ENCODE measurements at places on chromosomes 3 and 15.

DNA sequence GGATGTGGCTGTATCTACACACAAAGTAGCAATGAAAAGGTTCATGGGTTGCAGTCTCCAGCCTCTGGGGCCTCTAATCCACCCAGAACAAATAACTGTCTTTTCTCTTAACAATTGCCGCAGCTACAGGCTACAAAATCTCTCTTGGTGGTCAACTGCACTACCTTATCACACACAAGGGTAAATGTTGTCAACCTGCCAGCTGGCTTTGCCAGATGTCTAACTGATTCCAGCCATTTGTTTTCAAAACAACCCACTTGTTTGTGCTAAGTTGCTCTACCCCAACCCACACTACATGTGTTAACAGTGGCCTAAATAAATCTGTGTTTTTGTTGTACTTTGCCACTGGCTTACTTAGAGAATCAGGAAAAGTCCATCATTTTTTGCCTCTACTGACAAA lies 447.3 kb downstream of the TAFA4 start:
- DNase-seq: no peak

- no peak for DNase-seq
Measured at GRCh38 chr15:71336671-71337070, 221.4 kb downstream of the THSD4 start.

DNA sequence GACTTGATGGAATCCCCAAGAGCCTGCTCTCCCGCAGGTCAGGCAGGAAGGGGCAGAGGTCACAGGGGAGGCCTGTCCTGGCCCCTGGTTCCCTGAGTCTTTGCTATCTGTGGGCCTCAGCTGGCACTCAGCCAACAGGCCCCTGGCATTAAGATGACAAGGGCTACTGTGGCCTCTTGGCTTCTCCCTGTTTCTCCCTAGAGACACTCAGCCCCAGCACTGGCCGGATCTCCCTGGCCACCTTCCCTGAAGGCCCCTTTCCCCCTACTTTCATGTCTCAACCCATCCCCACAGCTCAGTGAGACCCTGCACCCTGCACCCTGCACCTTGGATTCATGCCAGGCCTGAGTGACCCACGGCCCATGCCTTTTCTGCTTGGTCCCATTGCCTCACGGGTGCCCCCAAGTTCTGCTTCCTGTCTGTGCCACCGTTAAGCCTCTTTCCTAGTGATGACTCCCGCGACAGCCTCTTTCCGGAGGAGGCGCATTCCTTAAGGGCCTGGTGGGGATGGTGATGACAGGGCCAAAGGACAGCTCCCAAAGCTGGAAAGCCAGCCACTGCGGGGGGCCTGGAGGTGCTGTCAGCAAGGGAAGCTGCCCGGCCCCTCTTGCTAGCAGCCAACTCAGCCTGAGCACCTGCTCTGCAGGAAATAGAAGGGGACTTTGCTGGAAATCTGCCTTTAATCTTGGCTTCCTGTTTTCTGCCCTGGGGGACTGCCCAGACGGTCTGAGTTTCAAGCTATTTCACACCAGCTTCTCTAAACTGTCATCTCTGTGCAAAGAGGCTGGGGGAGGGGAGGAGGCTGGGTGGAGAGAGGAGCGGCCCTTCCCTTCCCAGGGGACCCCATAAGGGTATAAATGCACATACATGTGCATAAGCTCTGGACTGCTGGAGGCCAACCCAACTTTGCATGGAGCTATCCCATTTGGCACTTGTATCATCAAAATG lies 4.8 kb upstream of the CSK start:
- peak; percentile 77 for DNase-seq

GRCh38 chr3:153595186-153595815 lies 433.3 kb downstream of the RAP2B start:
- DNase-seq: peak; percentile 21

DNA sequence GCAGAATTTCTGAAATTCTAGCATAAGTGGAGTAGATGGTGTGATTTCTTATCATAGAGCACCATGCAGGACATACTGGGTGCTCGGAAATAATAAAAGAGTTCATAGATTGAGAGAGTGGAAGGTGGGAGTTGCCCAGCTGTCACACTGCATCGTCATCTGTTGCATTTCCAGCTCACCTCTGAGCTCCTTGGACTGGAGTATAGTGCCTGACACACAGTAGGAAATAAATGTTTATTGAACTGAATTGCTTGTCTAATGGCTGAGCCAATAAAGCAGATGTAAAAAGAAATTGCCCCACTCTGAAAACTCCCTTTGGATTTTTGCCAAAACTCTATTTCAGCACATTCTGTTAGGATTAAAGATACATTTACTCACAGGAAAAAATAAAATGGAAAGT lies 108.9 kb upstream of the UBE2E1 start:
- no peak for DNase-seq

DNA sequence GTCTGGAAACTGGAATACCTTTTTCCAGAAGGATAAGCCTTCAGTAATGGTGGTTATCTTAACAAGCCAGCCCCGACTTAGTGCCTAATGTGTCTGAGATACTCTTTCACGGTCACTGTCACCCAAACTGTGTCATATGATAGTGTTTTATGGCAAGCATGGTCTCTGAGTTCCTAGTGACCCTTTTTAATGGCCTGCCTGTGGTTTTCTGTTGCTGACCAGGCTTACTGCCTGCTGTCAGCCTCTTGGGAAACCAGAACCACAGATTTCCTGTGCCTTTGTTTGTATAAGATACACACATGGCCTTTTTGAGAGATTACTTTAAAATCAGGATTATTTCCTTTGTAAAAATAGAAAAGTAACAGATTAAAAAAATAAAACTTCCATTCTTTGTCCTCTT lies 22.4 kb downstream of the HPS3 start:
- DNase-seq: no peak

DNA sequence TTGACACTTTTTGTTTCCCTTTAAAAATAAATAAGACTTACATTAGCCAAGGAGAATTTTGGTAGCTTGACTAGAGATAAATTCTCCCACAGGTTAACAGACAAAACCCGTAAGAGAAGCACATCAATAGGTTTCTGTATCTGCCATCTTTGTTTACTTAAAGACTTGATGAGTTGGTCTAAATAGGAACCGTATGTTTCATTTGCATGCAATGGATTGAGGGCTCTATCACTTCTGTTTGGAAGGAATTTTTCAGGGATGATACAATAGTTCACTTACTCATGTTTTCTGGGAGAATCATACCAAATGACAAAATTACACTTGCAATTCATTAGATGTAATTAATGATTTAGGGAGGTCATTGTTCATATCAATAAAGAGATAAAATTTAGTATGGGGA lies 631.5 kb upstream of the NR2F2 start:
- no peak for DNase-seq

DNA sequence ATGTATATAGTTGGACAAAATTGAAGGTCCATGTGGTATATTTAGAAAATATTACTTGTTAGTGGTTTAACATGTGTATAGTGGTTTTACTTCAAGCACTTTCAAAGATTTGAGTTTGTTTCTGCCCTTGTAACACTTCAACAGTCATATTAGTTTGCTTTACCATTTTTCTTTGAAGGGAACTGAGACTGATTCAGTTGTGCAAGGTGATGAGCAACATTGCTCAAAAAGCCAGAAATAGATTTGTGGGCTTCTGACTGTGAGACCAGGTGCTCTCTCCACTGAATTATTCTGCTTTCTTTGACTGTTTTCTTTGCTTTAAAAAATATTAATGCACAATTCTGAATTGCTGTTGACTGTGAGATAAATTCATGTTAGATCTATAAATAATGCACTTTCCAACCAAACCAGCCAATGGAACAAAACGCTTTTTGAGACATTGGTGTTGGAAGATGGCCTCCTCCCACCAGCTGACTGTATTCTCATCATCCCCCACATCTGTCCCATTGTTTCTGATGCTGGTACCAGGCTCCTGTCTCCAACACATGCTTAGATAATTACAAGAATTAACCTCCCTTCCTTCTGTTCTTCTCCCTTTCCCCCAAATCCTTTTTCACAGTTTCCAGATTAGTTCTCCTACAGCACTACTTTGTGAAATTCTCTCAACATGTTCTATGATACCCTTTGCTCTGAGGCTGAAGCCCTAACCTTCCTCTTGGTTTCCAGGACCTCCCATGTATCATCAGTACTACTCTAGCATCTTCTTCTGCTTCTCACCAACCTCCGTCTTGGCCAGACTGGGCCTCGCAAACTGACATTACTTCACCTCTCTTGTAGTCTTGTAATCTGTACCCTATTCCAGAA lies 27.9 kb downstream of the PLCL2 start:
- no peak for DNase-seq

GRCh38 chr15:78213956-78214355 lies 20.4 kb downstream of the ACSBG1 start:
- DNase-seq: no peak

DNA sequence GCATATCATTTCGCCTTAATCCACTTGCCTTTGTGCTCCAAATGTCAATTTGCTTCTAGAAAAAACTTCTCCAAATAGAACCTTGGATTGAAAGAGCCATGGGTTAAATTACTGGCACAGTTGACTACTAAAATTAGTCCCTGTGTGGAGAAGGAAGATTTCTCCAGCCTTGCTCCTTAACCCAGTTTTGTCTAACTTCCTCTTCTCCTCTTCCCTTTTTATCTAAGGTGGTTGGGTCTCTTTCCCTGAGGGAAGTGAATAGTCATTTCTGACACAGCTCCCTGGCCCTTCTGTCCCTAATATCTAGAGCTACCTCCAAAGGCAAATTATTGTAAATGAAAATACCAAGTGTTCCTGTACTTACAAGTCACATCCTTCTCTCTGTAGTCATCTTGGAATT lies 527.9 kb upstream of the TBL1XR1 start:
- no peak for DNase-seq

DNA sequence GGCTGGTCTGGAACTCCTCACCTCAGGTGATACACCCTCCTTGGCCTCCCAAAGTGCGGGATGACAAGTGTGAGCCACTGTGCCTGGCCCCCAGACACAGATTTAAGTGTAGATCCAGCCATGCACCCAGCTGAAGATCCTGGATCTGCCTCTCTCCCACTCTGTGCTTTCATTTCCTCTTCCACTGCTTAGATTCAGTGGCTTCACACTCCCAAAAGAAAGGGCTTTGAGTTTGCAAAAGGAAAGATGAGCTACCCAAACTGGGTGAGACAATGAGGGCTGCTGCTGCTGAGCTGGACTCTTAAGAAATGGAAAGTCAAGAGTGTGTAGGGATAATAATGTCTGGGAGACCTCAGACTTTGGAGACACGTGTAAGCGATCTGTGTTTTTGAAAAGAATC lies 45.5 kb downstream of the ISG20 start:
- DNase-seq: no peak

GRCh38 chr15:40554161-40554525 lies 10.7 kb downstream of the CCDC32 start:
- no peak for DNase-seq

- DNase-seq: no peak
Measured at GRCh38 chr3:170634663-170635384, 48.9 kb upstream of the SLC7A14 start.

- no peak for DNase-seq
Measured at GRCh38 chr3:44343421-44343820, 4.9 kb downstream of the TCAIM start.

GRCh38 chr3:58077596-58078285 lies 69.5 kb downstream of the FLNB start:
- no peak for DNase-seq

GRCh38 chr3:39757307-39757706 lies 52.1 kb upstream of the MYRIP start:
- DNase-seq: no peak

GRCh38 chr3:122284486-122284885 lies 40.6 kb upstream of the CSTA start:
- DNase-seq: no peak

DNA sequence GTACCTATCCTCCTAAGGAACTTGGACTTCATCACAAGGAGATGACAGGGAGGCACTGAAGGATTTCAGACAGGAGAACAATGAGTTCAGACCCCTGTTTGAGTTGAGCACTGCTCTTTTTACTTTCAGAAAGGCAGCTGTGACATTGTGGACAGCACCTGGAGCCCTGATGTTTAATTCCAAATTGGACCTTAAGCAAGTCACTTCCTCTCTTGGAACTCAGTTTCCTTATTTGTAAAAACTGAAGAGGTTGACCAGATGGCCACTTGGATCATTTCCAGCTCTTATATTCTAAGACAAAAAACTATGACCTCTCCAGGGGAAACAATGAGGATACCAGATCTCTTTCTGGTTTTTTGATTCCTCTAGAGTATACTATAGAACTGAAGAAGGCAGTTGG lies 34.1 kb upstream of the SMAD3 start:
- no peak for DNase-seq

DNA sequence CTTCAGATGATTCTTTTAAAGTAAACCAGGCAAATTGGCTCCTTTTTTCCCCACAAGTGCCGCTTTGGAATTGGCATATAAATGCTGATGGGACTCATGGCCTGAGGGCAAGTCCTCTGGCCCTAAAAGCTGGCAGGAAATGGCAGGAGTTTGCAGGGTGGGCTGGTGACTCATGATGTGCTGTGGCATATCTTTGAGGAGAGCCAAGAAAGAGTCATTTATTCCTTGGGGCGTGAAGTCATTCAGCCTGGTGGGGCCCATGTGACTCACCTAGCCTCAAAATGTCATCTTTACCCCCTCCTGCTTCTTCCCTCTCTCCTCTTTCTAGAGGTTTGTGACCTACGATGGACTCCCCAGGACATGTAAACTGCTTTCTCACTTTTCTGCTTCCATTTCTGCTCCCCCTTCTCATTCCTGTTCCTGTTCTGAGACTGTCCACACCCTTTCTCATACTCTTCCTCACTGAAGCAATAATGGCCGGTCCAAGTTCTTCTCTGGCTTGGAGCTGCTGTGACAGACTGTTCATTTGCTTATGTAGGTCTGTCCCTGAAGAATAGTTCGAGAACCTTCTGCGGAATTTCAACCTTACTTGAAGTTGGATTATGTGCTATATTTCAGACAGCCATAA lies 326.1 kb downstream of the SATB1 start:
- no peak for DNase-seq

GRCh38 chr3:169218314-169218983 lies 445.1 kb downstream of the MECOM start:
- DNase-seq: no peak

GRCh38 chr15:35107122-35107521 lies 22.0 kb upstream of the NANOGP8 start:
- DNase-seq: no peak

- no peak for DNase-seq
Measured at GRCh38 chr3:127829537-127829936, 7.2 kb upstream of the MGLL start.

DNA sequence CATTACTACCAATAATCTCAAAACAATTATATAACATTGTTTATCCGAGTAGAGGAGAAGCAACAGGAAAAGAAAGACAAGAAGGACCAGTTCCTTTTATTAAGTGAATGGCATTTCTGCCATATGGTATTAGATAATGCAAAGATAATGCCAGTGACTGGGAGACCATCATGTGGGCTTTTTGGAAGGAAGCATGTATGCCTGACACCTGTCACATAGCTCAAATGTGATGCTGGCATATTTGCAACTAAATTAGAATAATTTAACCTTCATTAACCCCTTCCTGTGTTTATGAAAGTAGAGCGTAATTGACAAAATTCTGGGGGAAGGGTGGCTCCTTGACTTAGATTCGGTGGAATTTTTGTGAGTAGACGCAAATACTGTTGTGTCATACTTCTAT lies 733.0 kb downstream of the TUSC7 start:
- DNase-seq: no peak

GRCh38 chr3:66598168-66598567 lies 97.3 kb upstream of the LRIG1 start:
- DNase-seq: no peak

Measured in CD4-positive, alpha-beta T cell treated with Interleukin-2 at 100 ng/mL for 4 hours (primary cell).